ENCODE measurements at places on chromosomes 1 and 21.

- DNase-seq = no peak
Measured at GRCh38 chr1:187911820-187912219, 1083.1 kb downstream of the PLA2G4A start.

- no peak for DNase-seq
Measured at GRCh38 chr1:222751255-222751654, 14.3 kb downstream of the FAM177B start.

DNA sequence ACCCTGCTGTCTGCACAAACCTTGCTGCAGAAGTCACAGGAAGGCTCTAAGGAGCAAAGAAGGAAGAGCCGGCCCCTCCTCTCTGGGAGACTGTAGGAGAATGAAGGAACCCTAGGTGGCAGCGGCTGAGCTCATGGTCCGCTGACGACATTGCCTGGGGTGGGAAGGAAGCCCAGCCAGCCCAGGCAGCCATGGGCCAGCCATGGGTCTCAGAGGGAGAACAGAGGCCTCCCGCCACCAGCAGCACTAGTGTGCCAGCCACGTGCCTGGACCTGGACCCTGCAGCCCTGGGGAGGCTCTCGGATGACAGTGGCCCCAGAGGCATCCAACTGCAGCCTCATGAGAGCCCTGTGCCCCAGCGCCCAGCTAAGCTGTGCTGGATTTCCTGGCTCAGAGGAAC lies 49.2 kb upstream of the POFUT2 start:
- no peak for DNase-seq

DNA sequence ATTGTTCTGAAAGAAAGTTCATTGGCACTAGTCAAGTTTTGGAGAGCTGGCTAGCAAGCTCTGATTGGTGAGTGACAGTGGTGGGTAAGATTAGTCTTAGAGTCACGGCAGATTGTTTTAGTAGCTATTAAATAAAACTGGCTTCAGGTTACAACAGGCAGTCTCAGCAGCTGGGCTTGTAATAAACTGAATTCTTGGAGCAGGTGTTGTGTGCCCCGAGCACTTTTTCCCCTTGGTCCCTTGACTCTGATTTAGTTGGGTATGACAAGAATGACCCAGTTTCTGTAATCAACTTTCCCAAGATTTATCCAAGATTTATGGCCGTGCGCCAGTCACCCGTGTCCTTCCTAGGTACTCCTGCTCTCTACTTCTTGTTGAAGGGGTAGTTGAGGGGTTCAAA lies 40.2 kb downstream of the TBCE start:
- DNase-seq = no peak

- no peak for DNase-seq
Measured at GRCh38 chr1:28297826-28298225, 31.0 kb upstream of the MED18 start.

All from common myeloid progenitor, CD34-positive (primary cell).